ENCODE measurements at places on chromosomes 12 and 14.

DNA sequence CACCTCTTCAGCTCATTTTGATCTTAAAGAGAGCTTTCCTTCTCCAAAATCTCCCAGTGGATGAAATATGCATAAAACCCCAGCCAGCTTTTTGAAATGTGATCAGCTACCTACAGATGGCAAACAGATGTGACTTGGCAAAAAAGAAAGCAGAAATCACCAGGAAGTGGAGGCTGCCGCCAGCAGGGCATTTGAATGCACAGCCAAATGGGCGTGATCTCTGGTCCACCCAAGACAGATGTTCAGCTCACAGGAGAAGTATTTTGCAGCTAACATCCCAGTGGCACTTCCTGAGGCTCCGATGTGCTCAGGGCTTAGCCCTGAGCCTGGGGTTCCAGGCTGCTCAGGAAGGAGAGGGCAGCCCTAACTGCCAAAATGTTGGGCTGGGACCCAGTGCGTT lies 78.3 kb downstream of the LGMN start:
- no peak for DNase-seq

DNA sequence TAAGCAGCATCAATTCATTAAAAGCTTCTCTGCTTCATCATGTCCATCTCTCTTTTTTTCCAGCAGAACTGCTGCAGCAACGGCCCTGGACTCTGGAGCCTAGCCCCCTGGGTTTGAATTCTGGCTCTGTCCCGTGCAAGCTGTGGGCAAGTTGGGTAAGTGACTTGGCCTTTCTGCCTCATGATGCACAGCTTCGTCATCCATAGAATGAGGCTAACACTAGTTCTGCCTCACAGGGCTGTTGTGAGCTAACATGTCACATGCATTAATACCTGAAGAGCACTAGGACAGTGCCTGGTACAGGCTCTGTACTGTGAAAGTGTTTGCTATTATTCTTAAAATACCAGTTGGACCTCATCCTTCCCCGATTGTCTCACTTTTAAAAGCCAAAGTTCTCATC lies 4.2 kb downstream of the KRT82 start:
- no peak for DNase-seq

DNA sequence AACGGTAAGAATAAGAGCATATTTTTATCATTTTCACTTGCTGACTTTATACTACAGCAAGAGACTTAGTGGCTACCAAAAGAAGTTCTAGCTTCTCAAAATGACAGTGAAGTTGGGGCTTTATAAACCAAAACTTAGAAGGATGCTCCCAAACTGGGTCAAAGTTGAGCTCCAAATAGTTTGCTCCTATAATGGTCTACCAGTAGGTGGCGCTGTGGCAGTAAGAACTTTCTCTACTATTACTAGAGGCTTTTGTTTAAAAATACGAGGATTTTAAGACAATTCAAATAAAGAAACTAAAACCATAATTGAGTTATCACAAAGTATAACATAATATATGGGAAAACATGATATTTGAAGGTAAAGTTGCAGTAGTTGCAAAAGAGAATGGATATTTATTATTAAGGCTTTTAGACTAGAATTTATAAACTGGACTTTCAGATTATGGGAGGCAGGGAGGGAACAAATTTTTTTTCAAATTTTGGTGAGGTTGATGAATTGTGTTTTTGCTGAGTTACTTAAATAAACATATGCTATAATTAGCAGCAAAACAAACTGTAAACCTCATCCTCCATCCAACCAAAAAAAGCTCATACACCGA lies 75.0 kb downstream of the TGFB3 start:
- DNase-seq, result peak; percentile 41

- no peak for DNase-seq
Measured at GRCh38 chr12:92574051-92574783, 128.6 kb upstream of the PLEKHG7 start.

- no peak for DNase-seq
Measured at GRCh38 chr12:63747553-63747952, 32.2 kb upstream of the RXYLT1 start.

DNA sequence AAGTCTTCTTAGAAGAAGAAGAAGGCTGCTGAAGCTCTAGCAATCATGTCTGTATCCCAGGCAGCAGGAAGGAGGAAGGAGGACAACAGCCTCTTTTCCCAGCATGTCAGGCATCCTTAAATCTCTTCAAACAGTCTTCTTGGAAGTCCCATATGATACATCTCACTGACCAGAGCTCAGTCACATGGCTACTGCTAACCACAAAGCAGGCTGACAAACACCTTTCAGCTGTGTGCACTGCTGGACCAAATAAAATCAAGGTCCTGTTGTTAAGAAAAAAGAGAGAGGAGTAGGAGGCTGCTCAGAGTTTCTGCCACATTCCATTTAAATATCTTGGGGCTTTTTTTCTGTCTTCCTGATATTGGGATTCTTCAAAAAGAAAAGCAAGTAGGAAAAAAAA lies 203.4 kb upstream of the PELI2 start:
- no peak for DNase-seq

DNA sequence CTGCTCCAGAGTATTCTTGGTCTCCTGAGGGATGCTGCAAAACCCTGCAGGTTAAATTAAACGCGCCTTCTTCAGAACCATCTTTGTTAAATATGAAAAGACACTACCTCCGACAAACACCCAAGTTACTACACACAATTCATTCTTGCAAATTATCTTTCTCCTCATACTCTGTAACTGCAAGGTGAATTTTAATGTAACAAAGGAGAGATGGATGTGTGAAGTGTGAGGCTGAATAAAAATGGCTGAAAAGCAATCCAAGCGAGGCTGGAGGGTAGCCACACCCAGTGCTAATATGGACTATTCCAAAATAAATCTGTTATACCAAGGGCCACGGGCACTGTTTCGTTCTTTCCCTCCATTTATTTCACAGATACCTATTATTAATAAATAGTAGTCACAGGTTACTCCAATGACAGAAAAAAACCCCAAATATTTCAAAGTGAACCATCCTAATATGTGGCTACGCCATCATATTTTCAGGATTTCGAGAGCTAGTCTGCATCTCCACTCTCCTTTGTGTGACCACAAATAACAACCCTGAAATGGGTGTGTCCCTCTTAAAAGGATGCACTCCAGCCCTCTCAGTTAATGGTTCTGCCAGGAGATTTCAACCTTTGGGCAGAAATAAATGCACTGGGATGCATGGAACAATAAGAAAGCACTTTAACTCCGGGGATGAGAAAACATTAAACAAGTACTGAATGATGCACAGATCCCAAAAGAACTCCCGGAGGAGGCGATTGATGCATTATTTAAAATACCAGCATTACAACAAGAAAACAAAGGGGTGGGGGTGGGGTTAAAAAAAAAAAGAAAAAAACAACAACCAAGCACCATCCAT lies 53.1 kb upstream of the CCDC175 start:
- no peak for DNase-seq

DNA sequence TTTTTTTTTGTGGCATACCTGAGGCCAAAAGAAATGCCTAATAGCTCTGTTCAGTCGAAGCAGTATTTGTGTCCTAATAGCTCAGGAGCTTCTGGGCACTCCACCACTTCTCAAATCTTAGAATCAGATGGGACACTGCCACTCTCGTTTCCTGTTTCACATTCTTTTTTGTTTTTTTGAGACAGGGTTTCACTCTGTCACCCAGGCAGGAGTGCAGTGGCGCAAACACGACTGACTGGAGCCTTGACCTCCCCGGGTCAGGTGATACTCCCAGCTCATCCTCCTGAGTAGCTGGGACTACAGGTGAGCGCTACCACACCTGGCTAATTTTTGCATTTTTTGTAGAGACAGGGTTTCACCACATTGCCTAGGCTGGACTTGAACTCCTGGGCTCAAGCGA lies 52.7 kb downstream of the SPPL3 start:
- DNase-seq, result no peak

- no peak for DNase-seq
Measured at GRCh38 chr12:39199351-39199750, 243.6 kb downstream of the KIF21A start.

GRCh38 chr14:91128699-91129098 lies 14.8 kb downstream of the DGLUCY start:
- no peak for DNase-seq

DNA sequence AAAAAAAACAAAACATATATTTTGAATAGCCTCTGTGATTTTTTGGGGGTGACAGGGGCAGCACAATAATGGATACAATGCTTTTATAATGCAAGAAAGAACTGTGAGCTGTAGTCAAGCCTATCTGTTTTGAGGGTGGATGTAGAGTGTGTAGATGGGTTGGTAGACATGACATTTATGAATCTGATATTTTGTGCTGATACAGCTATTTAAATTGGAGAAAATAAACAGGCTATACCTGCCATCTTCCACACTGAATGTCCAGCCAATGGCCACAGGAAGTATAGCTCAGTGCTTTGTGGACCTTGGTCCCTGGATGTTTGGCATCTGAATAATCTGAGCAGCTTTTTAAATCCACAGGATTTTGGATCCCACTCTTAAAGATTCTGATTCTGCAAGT lies 175.0 kb downstream of the NEDD1 start:
- DNase-seq, result no peak

GRCh38 chr12:132347176-132347855 lies 17.9 kb upstream of the GALNT9 start:
- no peak for DNase-seq

GRCh38 chr14:77141214-77142004 lies at the start of gene ZDHHC22:
Gene ZDHHC22 (minus strand): TSS chr14:77141791. CDS start chr14:77139738, 2,053 bp downstream.
- DNase-seq, result no peak

GRCh38 chr14:68124979-68125731 lies 305.6 kb downstream of the RAD51B start:
- DNase-seq, result no peak

GRCh38 chr14:79438696-79439342 lies 772.5 kb downstream of the DIO2 start:
- no peak for DNase-seq

- DNase-seq, result no peak
Measured at GRCh38 chr12:124498275-124499189, 68.9 kb downstream of the NCOR2 start.

- no peak for DNase-seq
Measured at GRCh38 chr12:85866986-85867776, 6.9 kb upstream of the NTS start.
